ENCODE measurements at places on chromosomes 4 and X. TPM values are rescaled to one million over a fixed set of nuclear protein-coding genes. Genes with fewer than 3 reads are reported as not detected.

GRCh38 chr4:5168891-5169290, 117.6 kb downstream of the STK32B start:
- no peak overlapping the region for H3K27ac ChIP-seq
- no peaks in the 10 kb centered on the region for H3K36me3 ChIP-seq
- no peak for DNase-seq
- no peak overlapping the region for H3K4me3 ChIP-seq
- H3K27me3 ChIP-seq, result no peaks in the 10 kb centered on the region
- H3K4me1 ChIP-seq, result no peaks in the 10 kb centered on the region

GRCh38 chrX:4830880-4831557, 1117.6 kb upstream of the PRKX start:
- H3K4me1 ChIP-seq, result no peaks in the 10 kb centered on the region
- no peak overlapping the region for H3K27ac ChIP-seq
- no peak for DNase-seq
- H3K27me3 ChIP-seq, result no peaks in the 10 kb centered on the region

DNA sequence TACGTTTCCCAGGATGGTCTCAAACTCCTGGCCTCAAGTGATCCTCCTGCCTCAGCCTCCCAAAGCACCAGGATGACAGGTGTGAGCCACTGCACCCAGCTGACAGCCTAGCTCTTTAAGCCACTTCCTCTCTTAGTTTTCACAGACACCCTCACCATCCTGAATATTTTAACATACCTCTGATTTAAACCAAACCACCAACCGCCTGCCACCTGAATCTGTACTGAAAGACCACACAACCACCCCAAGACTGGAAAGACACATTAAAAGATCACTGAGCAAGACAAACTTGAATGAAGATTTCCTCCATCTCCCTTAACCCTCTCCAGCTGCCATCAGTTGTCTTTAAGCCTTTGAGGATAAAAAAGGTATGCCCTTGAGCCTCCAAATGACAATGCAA, 110.6 kb downstream of the SH3KBP1 start:
- peak; percentile 72 for DNase-seq
- peaks cover 65% of the 10 kb centered on the region for H3K4me1 ChIP-seq
- H3K27ac ChIP-seq, result peak overlapping the region; percentile 86
- H3K4me3 ChIP-seq, result peak overlapping the region; percentile 17

GRCh38 chr4:145301386-145302080, 121.1 kb upstream of the OTUD4 start:
- no peak for DNase-seq
- H3K27me3 ChIP-seq, result no peaks in the 10 kb centered on the region
- peaks cover 15% of the 10 kb centered on the region for H3K4me1 ChIP-seq
- H3K36me3 ChIP-seq, result no peaks in the 10 kb centered on the region

HMX1 gene
- not detected for total RNA-seq

CFAP99 gene
- not detected for total RNA-seq

All from activated CD8-positive, alpha-beta T cell treated with anti-CD3 and anti-CD28 coated beads, Interleukin-2, amount 10 ng/mL, durations not matched to agents 7 days and 5 days (primary cell).